Muscle of back (tissue), 13 donors: ENCODE measurements at places on chromosomes 11 and 22.

DNA sequence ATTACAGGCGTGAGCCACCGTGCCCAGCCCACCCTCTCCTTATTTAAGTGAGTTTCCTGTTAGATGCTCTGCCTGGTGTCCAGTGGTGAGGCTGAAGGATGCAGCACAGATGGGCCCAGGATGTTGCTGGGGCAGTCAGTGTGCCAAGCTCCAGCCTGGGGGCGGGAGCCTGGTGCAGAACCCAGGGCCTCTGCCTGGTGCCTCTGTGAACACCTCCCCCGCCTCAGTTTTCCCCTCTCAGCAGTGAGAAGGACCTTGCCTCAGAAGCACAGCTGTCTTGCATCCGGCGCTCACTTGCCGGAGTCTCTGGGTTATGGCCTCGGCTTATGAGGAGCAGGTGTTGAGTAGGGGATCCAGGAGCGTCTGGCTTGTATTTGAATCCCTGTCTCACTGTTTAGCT, 116.2 kb downstream of the KIAA1671 start:
- DNase-seq: no peak

DNA sequence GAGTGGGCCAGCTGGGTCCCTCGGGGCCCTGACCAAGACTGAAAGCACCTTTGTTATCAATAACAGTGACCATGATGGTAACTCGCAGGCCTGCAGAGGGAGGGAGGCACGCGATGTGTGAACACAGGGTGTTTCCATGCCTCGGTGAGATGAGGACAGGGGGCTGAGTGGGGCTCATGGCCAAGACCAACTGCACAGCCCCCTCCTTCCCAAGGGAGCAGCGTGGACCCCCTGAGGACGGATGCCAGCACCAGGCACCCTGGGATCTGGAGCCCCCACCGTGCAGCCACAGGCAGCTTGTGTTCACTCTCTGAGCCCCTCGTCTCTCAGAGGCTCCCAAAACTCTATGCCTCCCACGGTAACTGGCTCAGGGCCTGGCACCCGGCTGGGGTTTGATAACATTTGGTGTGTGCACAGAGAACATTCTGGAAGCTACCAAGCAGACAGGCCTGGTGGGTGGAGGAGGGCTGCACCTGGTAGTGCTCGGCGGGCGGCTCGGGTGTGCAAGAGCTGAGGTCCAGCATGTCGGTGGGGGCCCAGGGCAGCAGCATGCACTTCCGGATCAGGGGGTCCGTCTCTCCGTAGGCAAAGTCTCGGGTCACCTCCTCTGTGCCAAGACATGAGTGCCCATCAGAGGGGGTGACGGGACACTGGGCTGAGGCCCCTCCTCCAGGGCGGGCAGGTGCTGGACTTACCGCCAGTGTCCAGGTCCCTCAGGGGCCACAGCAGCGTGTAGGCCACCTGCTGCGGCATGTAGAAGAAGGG, 7.6 kb downstream of the TTLL12 start:
- no peak for DNase-seq

GRCh38 chr11:44708009-44708408, 18.8 kb upstream of the TSPAN18 start:
- peak; percentile 69 for DNase-seq

DNA sequence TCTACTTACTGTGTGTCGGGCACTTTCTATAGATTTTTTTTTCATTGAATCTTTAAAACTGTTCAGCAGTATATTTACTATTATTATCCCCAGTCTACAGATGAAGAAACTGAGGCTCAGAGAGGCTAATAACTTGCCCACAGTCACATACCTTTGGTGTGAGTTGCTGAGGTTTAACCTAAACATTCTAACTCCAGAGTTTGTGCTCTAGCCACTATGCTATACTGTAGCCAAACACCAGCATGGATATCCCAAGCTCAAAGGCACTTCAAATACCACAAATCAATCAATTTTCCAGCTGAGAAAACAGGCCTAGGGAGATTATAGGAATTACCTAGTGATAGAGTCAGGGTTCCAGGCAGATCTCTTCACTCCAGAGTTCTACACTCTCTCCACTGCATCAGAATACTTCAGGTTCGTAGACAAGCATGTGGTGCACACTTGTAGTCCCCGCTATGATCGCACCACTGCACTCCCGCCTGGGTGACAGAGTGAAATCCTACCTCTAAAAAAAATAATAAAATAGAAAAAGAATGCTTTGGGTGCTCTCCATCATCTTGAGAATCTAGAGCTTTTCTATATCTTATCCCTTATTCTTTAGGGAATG, 20.4 kb upstream of the UPB1 start:
- no peak for DNase-seq

- no peak for DNase-seq
Measured at GRCh38 chr11:114984611-114985163, 306.4 kb downstream of the NXPE2 start.

GRCh38 chr22:48842976-48843375, 984.7 kb downstream of the BRD1 start:
- DNase-seq: no peak

GRCh38 chr11:123681030-123681429, 26.6 kb upstream of the SCN3B start:
- no peak for DNase-seq

GRCh38 chr11:122594986-122595645, 60.4 kb upstream of the UBASH3B start:
- DNase-seq: peak; percentile 23

DNA sequence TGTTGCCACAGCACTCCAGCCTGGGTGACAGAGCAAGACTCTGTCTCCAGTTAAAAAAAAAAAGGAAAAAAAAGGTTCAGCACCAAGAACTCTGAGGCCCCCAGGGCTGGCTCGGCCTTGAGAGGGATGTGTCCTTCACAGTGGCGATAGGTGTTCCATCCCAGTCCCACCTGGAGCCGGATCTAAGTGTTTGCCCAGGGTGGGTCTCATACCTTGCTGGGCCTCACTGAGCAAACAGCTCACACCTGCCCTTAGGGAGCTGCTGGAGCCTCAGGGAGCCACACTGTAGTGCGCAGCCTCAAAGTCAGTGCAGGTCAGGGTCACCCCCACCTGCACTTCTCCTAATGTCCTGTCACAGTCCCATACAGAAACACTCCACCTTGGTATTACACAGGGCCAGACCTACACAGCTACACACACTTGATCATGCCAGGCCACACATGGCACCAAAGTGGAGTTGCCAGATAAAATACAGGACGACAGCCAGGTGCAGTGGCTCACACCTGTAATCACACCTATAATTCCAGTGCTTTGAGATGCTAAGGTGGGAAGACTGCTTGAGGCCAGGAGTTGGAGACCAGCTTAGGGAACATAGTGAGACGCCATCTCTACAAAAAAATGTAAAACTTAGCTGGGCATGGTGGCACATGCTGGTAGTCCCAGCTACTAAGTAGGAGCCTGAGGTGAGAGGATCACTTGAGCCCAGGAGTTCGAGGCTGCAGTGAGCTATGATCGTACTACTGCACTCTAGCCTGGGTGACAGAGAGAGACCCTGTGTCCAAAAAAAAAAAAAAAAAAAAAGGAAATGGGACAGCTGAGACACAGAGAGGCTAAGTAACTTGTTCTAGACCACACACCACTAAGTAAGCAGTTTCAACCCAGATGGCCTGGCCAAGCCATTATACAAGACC, 7.3 kb downstream of the STARD10 start:
- DNase-seq: no peak

- DNase-seq: no peak
Measured at GRCh38 chr11:64835616-64836447, 8.6 kb downstream of the CDC42BPG start.

DNA sequence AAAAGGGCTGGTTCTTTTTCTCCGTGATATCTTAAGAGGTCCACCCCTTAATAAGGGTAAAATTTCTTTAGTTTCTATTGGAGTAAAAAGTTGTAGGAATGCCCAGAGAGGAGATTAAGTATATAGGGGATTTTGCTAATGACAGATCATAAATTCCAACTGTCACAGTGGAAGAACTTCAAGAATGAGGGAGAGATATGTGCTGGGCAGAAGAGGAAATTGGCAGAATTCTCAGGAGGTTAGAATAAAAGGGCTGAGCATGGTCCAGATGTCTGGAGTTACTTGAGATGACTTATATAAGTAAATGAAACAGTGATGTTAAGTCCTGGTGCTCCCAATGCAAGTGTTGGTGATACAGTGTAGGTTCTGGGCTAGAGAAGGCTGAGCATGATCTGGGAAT, 417.6 kb upstream of the ARHGAP42 start:
- no peak for DNase-seq

DNA sequence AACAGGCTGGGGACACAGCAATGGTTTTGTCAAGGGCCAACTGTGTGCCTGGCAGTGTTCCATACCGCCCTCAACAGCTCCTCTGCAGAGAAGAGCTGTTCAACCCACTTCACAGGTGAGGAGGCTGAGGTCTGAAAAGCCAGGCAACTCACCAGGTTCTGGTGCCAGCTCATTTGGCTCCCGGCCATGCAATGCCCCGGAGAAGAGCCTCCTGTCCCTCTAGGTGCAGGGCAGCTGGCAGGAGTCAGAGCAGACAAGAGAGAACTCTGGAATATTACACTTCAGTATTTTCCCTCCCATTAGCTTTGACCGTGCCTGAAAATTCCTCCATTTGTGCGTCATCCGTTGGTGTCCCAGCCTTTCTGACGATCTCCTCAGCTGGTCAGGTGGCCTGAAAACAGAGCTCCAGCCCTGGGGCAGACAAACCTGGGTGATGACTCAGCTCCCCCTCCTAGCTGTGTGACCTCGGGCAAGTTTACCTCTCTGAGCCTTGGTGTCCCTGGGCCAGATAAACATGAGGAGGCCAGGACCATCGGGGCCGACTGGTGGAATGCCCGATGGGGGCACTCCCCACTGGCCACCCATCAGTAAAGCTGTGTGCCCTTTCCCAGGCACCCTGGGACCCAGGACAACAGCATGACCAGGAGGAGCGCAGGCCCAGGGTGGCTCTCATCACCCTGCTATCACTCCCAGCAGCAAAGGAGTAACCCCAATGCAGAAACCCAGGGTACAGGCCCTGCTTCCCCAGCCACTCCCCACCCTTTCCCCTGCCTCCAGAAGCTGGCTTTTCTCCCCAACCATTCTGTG, 9.6 kb upstream of the C1QTNF6 start:
- peak; percentile 59 for DNase-seq

GRCh38 chr11:122248131-122248530, 132.1 kb upstream of the BLID start:
- peak; percentile 78 for DNase-seq

- no peak for DNase-seq
Measured at GRCh38 chr11:14418801-14419417, 59.9 kb upstream of the RRAS2 start.

DNA sequence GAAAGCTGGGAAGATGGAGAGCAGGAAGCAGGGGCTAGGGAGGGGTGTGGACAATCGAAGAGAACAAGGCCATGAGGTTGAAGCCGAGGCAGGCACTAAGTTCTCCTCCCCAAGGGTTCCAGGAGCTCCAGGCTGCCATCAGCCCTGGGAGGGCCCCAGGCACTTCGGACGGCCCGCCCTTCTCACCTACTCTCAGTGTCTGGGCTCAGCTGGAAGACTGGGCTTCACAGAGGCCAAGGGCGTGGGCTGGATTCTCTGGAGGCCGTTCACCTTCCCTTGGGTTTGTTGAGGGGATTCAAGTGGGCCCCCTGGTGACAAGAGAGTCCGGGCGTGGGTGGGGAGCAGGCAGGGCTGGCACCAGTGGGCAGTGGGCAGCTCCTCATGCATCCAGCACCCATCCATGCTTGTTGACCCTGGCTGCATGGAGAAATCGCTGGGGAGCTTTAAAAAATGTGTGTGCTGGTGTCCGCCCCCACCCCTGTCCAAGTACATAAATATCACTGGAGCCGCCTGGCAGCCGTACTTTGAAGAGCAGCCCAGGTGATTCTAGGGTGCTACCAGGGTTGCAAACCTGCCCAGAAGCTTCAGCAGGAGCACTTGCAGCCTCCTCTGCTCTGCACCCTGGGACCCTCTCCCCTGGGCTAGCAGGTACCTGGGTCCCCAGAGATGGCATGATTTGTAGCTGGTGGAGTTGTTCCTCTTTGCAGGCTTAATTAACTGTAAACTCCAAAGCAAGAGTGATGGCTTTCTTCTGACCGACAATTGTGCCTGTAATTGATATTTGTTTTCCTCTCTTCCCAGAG, 74.3 kb downstream of the RTL6 start:
- no peak for DNase-seq

DNA sequence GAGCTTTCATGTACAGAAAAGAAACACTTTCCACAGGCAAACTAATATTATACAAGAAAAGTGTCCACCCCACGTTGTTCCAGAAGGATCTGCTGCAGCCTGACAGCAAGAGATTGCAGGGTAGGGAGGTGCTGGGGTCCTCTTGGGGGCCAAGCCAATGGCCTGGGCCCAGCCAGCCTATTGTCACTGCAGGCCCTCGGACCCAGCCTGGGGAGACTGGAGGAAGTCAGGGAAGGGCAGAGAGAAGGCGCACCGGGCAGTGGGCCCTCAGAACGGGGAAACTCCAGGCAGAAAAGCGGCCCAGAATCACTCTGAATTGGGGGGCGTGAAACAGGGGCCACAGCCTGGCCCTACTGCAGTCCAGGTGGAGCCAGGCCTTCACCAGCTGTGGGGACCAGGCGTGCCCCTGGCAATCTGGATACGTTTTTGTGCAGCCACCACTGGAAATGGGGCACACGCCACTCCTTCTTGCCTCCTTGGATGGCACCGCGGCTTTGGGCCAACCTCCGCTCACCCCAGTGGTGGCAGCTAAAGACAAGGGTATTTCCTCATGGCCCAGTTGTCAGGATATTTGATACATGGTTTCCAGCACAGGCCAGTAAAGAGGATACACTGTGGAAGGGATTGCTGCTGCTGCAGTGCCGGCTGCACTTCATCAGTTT, 3.9 kb upstream of the NAP1L4 start:
- no peak for DNase-seq

DNA sequence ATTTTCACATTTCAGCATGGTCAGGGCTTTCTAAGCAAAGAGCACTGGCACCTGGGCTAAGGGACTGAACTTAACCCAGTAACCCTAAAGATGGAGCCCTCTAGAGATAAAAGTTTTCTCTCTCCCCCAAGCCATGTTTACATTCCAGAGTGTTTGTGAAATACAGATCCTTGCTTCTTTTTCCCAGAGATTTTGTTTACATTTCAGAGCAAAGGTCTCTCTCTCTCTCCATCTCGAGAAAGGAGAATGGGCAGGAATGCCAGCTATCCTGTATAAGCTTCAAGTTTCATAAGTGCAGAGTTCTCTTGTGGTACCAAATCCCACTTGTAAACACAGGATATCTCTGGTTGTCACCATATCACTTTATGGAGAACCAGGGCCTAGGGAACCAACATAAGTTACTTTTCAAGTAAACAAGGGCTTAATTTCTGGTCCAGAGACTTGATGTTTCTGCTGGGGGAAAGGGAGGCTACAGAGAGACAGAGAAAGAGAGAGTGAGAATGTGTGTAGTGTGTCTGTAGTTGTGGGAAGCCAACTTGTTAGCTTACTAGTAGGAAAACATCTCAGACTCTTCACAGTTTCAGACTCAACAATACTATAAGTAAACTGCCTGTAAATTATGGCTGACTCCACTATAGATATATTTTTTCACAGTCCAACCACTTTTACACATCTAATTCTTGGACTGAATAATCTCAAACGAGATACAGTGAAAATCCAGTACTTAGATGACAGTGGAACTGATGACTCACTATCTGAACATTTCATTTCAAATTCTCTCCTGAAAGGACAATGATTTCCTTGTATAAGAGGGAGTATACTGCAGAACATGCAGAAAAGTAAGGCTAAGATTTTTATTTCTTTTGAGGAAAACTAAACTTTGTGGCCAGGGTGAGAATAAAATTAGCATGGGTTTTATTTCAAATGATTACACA, 76.2 kb downstream of the ARHGAP32 start:
- DNase-seq: no peak

- no peak for DNase-seq
Measured at GRCh38 chr11:125070699-125071254, 7.7 kb downstream of the SLC37A2 start.
